Amygdala (tissue), 56 donors: ENCODE measurements at places on chromosomes 11 and 22.

- peak; percentile 5 for DNase-seq
Measured at GRCh38 chr11:83409891-83410290, 123.7 kb upstream of the CCDC90B start.

DNA sequence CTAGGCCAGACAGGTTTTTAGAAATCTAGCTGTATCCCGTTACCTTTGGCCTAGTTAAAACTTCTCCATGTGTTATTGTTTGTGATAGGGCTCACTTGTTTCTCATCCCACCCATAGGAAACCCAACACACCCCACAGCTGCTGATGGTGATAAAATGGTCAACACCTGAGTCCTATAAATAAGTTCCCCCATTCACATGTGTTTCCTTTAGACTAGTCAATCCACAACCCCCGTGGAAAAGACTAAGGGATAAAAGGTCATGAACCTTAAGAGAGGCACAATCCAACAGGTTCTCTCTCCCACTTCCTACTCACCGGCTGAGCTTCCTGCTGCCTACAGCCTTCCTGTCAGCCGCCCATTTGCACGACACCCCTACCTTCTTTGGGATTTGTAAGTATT is 768.4 kb downstream of the JRKL start:
- no peak for DNase-seq

DNA sequence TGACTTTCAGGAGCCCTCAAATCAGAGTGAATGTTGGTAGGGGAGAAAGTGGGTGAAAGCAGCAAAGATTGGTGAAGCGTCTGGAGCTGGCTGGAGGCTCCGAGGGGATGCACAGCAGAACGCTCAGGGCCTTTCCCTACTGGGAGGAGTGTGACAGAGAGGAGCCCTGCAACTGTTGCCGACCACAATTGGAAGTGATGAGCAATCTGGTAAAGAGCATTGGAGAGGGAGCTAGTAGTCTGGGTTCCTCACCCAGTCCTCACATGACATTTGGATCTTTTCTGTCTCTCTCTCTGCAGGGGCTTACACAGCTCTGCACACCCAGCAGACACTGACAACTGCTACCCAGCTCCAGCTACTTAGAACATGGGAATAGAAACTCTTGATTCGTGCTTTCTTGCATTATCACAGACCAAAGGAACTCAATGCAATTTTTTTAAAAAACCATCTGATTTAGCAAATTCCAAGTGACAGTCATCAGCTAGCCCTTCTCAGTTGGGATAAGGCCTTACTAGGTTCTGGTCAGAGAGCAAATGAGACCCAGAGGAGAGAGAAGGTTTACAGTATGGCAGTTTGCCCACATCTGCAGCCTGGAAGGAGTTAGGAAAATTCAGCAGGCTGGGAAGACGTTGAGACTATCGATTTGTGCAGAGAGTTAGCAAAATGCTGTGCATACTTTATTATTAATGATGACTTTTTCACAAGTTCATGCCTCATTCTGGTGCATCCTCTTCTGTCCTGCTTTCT is 278.0 kb upstream of the PLET1 start:
- DNase-seq, result no peak

DNA sequence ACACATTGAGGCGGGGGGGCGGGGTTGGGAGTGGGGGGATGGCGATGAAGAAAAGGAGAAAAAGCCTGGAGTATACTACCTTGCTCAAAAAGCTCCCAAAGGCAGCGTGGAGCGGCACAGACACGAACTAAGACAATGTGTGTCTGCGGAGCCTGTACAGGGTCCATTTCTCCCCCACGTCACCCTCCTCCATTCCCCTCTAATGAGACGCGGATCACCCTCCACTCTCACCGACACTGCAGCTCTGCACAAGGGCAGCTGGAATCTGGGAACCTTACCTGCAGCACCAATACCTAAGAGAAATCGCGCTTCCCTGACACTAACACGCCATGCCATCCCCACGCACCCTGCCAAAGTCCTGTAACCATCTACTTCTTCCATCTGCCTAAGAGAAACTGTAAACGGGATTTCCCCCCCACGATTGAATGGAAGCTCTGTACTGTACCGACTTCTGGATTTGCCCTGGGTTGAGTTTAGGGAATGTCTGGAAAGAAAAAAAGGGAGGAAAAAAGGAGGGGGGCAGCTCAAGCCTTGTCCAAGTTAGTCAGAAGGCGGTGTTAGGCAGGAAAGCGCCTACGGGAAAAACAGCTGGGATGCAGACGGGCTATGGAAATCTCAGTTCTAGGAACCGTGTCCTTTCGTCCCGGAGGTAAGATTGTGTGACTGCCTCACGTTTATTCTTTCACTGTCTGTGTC is 125.7 kb upstream of the C11orf58 start:
- no peak for DNase-seq

GRCh38 chr11:24609192-24610119 is 112.6 kb downstream of the LUZP2 start:
- no peak for DNase-seq

- no peak for DNase-seq
Measured at GRCh38 chr11:134386945-134387344, 25.1 kb downstream of the B3GAT1 start.

GRCh38 chr22:49227670-49228069 is 600.0 kb downstream of the BRD1 start:
- DNase-seq, result no peak

DNA sequence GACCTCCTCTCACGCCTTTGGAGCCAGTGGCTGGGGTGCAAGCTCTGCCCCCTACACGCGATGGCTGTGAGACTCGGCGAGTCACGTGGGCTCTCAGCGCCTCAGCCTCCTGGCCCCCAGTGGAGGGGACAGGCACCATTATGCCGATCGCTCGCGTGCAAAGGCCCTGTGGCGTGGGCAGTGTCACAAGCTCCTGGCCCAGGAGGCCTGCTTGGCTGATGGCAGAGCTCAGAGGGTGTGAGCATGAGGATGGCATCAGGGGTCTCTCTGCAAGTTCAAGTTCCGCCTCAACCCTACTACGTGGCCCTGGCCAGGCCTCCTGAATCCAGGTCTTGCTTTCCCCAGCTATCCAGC is 90.8 kb upstream of the KCNQ1OT1 start:
- no peak for DNase-seq

GRCh38 chr11:2298131-2298794 is 3.5 kb downstream of the C11orf21 start:
- no peak for DNase-seq

GRCh38 chr11:111193924-111194490 is 51.5 kb upstream of the POU2AF2 start:
- no peak for DNase-seq

- no peak for DNase-seq
Measured at GRCh38 chr11:30328681-30329080, 5.8 kb downstream of the ARL14EP start.

DNA sequence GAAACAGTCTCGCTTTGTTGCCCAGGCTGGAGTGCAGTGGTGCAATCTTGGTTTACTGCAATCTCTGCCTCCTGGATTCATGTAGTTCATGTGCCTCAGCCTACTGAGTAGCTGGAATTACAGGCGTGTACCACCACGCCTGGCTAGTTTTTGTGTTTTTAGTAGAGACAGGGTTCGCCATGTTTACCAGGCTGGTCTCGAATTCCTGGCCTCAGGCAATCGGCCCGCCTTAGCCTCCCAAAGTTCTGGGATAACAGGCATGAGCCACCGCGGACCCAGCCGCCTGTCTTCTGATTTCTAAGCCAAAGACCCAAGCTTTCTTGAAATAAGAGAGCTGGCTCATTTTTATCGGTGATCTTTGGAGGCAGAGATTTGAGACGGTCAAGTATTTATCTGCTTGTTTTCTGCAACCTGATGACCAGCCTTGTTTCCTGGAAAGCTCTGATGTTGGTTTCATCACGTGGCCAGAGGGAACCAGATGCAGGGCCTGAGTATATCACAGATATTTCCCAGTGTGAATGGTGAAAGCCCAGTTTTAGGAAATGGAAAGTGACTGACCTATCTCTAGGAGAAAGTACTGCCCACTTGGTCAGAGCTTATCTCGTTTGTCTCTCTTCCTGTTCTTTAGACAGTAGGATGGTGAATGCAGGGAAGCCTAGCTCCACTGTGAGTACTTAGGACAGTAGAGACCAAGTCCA is 5.7 kb upstream of the SIDT2 start:
- DNase-seq, result no peak

- DNase-seq, result no peak
Measured at GRCh38 chr22:38868886-38869381, 3.1 kb downstream of the CBX6 start.

GRCh38 chr11:15471895-15472799 is 357.4 kb downstream of the INSC start:
- no peak for DNase-seq

DNA sequence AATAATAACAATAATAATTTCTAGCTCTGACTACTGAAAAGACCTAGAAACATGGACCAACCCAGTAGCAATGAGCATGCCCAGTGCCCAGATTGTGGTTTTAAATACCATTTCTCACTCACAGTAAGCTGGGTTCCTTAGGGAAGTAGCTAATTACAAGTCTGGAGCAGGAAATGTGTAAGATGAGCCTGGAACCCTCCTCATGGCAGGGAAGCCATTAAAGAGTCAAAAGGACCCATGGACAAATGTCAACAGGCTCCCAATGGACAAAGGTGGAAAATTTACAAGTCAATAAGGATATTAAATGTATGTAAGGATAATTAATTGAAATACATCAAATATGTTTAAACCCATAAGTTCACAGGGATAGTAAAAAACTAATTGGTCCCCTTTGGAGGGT is 10.6 kb upstream of the CSNK2A3 start:
- no peak for DNase-seq

DNA sequence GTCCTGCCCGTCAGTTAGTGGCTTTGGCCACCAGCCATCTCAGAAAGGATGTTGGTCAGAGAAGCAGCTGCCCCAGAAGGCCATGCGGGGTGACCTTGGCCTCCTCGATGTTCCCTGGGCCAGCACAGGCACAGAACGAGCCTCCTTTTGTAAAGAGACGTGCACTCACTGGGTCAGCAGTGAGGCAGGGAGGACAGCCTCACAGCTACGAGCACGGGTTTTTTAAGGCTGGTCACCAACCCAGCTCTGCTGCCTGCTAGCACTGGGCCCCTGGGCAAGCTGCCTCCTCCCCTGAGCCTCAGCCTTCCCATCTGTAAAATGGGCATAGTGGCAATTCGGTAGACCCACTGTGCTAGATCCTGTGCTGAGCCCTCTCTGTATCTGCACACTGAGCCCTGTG is 10.8 kb downstream of the IGLL1 start:
- no peak for DNase-seq

DNA sequence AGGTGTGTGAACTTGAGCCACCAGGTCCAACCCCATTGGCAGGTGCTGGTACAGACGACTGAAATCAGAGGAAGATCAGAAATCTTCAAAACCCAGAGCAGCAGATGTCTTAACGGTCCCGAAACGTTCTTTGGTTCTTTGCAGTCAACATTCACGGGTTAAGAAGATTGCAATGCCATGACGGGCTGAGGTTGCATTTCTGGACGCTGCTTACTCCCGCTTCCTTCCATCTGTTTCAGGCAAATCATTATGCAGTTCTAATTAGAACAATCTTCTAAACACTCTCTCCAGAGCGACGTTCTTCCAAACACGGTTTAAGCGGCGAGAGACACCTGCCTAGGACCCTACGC is 492 bp upstream of the LUZP2 start:
- DNase-seq, result no peak

DNA sequence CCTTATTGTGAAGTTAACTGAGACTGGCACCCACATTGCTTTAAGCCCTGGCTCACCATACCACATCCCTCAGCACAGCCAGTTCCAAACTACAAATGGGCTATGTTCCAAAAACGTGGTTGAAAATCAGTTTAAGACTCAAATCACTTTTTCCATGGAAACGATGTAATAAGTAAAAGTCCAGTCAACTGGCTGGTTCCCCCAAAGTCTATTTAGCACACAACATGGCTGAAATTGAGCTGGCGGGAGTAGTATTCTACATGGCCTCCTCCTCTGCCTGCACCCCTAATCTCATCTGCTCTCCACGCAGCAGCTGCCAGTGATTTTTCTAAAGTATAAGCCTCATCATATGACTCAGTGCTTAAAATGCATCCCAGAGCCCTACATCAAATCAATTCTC is 40.9 kb upstream of the BIRC3 start:
- DNase-seq, result no peak

- DNase-seq, result no peak
Measured at GRCh38 chr11:118098996-118099837, 12.5 kb upstream of the SMIM35 start.
